ENCODE measurements at places on chromosomes 12 and 14.

- DNase-seq = no peak
These were observed 23.4 kb upstream of the RAB35 start for GRCh38 chr12:120139958-120140357.

- peak; percentile 98 for DNase-seq
These were observed 141.3 kb upstream of the HIF1A start for GRCh38 chr14:61553730-61554641.

DNA sequence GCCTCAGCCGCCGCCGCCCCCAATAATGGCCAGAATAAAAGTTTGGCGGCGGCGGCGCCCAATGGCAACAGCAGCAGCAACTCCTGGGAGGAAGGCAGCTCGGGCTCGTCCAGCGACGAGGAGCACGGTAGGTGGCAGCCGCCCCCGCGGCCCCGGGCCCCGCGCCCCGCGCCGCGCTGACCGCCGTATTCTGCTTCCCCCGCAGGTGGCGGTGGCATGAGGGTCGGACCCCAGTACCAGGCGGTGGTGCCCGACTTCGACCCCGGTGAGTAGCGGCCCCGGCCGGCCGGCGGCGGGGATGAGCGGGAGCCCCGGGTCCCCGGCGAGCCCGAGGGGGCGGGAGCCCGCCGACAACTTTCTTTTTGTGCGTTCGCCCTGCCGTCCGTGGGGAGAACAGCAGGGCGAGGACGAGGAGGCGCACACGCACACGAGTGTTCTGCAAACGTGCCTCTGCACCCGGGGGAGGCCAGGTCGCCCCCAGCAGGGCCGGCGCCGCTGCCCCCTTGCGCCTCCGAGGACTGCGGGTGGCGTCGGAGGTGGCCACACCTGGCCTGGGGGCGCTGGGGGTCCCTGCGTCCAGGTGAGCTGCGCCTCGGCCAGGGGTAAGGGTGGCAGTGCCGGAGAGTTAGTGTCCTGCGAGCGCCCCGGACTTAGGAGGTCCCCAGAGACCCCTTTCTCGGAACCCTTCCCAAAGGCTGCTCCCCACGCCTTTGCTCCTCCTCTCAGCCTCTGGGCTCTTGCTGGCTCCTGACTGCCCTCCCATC is 794 bp downstream of the RCOR1 start:
- no peak for DNase-seq

DNA sequence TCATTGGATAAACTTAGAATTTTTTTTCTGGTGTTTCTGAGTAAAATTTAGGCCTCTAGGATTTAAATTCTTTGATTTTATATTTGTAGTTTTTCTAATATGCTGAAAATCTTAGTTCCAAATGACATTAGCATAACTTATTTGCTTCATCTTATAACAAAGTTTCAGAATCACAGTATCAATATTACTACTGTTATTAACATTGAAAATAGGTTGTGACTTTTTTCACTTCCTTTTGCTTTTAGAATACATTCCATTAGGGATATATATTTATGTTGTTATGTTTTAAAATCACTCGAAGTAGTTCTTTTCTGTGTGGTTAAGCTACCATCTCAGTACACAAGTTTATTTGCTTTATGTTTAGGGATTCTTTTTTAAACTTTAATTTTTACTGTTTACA is 12.8 kb downstream of the RAB3IP start:
- DNase-seq = no peak

GRCh38 chr12:27952510-27952909 is 20.0 kb downstream of the PTHLH start:
- DNase-seq = no peak

GRCh38 chr12:69068448-69068847 is 135.5 kb upstream of the CPM start:
- no peak for DNase-seq

DNA sequence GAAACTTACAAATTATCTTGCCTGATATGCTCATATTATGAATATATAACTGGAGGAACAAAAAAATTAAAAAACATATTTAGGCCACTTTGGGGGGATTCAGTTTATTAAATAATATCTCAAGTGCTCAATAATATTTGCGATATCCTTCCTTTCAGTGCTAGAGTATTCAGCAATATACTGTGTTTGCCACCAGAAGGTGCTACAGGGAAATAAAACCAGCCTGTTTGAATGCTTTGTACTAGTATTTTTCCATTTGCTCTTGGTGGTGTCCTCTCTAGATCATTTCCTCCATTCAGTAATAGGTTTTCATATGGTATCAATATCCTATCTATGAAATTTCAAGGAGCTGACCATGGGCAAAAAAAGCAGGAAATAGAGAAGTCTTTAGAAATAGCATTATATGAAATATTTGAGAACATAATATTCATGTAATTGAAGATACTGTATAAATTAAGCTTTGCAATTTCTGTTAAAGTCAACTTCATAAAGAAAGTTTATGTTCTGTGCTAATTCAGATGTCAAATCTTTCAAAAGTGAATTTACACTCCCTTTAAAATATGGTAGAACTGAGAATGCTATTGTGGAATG is 106.2 kb upstream of the NAV3 start:
- no peak for DNase-seq

DNA sequence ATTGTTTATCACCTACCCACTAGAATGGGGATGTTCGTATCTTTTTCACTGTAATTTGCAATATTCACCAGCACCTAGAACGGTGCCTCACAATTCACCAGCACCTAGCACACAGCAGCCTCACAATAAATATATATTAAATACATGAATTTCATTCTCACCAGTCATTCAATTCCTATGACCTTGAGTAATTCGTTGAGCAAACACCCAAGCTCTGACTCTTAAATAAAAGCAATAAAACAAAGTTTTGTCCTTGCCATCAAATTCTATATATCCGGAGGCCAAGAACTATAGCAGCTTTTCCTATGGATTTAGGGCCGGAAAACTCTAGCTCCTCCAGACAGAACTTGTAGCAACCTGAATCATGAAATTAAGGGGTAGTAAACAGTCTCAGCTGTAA is 981 bp downstream of the VTI1B start:
- no peak for DNase-seq

GRCh38 chr12:54030889-54031471 is 1.9 kb upstream of the HOXC5 start:
- DNase-seq = peak; percentile 75

- no peak for DNase-seq
These were observed 269.9 kb downstream of the ADAMTS20 start for GRCh38 chr12:43282106-43282505.

GRCh38 chr12:32290411-32290810 is 108.9 kb upstream of the FGD4 start:
- DNase-seq = no peak

- no peak for DNase-seq
These were observed 31.9 kb upstream of the RAP1B start for GRCh38 chr12:68578765-68579164.

GRCh38 chr14:71398450-71398849 is 491.2 kb downstream of the PCNX1 start:
- DNase-seq = no peak

DNA sequence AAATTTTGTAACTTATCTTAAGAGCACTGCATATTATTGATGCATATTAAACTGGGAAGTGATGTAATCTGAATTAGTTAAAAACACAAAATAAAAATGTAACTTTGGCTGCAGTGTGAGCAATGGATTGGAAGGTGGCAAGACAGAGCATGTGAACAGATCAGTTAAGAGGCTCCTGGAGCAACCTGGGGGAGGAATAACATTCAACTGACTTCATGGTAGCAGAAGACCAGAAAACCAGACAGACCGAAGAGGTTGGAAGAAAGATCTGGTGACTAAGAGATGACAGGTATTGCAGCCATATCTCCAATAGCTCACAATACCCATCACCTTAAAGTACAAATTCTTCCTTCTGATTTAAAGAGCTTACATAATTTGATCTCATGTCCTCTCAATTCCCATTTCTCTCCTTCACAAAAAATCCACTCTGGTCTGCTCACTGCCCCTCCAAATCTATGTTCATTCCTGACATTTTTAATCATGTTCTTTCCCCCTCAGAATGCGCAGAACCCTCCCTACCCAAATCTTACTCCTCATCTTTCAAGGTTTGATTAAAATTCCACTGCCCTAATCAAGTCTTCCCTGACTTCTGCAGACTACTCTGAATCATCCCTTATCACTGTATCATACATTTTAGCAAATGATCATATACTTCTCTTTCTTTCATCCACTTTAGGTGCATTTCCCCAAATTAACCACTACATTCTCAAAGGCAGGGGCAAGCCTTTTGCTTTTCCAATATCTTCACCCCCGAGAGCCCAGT is 51.5 kb downstream of the DUSP16 start:
- no peak for DNase-seq

DNA sequence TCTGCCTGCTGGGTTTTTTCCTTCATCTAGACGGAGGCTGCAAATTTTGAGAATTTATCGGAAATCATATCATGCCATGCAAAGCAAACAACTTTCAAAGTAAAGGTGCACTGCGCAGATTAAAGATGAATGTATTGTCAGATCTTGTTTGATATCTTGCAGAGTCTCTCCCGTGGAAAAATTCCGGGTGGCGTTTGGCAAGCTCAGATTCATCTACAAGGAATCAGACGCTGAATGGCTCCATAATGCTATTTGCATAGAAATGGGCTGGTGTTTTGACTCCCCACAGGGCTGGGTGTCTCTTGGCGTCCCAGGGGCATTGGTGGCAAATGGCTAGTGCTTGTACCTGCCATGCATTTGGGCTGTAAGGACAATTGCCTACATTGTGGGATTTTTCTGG is 274.0 kb downstream of the VRK1 start:
- no peak for DNase-seq

GRCh38 chr14:76720382-76720813 is 40.9 kb upstream of the VASH1 start:
- DNase-seq = no peak

GRCh38 chr14:29608861-29609260 is 318.8 kb downstream of the PRKD1 start:
- DNase-seq = no peak

DNA sequence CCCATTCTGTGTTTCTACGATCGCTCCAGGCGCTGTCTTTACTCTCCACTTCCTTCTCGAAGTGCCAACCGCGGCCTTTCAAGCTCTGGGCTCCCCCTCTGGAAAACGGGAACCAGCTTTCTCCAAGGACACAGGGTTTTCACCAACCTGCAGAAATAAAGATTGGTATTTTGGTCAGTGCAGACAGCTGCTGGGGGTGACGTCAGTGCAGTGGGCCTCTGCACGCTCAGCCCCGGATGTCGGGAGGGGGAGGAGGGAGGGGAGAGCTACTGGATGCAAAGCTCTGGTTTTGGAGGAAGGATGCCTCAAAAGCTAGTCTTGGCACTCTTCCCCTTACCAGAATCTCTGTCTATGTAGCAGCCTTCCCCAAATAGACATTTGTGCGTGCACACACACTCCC is 19.9 kb downstream of the HRK start:
- DNase-seq = peak; percentile 60

DNA sequence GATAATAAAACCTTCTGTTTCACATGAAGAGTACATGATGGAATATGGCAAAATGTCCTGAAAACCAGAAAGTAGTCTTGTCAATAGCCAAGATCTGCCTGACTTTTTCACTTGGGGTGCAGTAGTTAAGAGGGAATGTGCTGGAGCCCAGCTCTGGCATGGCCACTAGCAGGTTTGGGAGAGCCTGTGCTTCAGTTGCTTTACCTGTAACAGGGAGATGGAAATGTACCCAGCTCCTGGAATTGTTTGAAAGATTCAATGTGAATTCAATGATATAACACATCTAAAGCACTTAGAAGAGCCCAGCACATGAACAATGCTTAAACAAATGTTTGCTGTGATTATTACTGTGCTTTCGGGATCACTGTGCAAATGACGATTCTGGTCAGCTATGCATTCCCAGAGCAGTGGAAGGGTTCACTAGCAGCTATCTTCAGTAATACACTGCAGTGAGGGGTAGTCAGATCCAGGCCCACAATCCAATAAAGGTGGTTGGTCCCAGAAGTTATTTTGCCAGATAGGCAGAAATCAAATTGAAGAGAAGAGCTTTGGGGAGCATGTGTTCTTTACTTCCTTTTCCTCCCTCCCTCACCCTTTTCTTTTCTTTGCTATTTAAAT is 224.9 kb downstream of the APAF1 start:
- no peak for DNase-seq

- DNase-seq = no peak
These were observed 17.0 kb upstream of the ERBB3 start for GRCh38 chr12:56062996-56063395.

DNA sequence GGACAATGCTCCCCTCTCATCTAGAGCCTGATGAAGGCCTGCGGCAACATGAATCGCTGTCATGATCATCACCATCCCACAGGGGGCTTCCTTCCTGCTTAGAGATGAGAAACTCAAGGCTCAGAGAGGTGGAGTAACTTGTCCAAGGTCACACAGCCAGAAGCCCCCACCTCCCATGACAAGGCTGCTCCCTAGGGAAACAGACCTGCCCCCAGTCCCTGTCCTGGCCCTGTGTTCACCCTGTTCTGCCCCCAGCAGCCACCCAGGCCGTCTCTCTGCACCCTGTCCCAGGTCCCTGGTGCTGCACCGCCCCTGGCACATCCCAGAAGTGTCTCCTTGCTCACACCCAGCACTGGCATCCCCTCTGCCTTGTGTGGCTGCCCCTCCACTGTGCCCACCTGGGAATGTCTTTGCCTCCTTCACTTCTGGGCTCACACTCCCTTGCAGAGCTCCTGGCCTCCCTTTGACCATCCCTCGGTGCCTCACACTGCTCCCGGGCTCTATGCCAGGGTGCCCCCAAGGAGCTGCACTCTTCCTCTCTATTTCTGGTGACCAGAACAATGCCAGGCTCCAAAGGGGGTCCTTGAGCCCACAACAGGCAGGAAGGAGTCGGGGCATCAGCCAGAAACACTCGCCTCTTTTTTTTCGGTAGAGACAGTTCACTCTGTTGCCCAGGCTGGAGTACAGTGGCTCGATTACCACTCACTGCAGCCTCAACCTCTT is 70.5 kb downstream of the BCL11B start:
- DNase-seq = no peak

Data from fibroblast of skin of left quadriceps (primary cell).